EL (cell line): ENCODE measurements at places on chromosomes 1 and 21.

DNA sequence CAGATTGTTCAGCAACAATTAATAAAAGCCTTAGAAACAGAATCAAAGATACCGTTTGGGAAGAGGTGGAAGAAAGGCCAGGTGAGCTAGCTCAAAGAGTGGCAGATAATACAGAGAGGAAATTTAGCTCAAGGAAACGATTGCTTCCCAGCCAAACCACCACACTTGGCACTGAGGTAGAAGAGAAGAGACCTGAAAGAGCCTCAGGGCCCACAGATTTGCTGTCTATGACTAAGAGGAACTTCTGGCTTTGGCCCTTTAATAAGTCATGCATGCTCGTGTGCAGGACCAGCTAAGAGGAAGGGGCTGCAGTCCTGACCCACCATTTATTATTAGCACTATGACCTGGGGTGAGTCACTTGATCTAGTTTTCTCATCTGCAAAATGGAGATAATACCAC is 72.8 kb upstream of the BCL10 start:
- DNase-seq, result no peak

- no peak for DNase-seq
Measured at GRCh38 chr1:38244218-38244845, 197.7 kb upstream of the POU3F1 start.

DNA sequence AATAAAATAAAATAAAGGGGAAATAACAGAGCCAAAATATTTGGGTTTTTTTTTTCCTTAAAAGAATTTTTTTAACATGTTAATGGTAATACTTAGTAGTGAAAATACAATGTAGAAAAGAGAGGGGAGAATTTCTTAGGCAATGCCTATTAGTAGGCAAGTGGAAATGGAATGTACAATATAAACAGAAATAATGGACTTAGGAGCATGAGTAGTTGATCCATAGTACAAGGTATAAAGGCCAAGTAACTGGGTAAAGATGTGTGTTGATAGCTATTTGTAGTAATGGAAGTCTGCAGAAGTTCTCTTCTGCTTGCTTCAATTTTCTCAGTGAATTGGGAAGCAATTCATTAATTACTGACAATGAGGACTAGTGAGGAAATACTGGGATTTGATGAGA is 34.4 kb downstream of the TESK2 start:
- DNase-seq, result no peak

- DNase-seq, result peak; percentile 82
Measured at GRCh38 chr1:150619576-150620509, 9.6 kb downstream of the ENSA start.

DNA sequence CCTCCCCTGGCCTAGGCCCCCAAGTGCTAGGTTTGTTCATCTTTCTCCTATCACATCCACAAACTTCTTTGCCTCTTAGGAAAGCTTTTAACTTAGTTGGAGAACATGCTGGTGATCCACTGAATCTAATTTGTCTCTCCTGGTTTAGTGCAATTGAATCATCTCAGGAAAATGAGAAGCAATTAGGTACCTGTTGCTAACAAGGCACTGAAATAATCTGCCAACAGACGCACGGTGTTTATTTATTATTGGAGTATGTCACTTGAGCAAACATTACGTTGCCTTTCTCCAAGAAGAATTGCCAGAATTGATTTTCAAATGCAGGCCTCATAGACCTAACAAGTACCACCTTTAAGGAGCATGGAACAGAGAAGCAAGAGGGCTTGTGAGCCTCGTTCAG is 309.4 kb downstream of the NFIA start:
- DNase-seq, result no peak

GRCh38 chr1:181141431-181141910 is 53.0 kb downstream of the IER5 start:
- DNase-seq, result peak; percentile 96

- no peak for DNase-seq
Measured at GRCh38 chr21:42570841-42571387, 57.3 kb downstream of the SLC37A1 start.

GRCh38 chr1:192860478-192861185 is 51.8 kb downstream of the RGS2 start:
- no peak for DNase-seq

DNA sequence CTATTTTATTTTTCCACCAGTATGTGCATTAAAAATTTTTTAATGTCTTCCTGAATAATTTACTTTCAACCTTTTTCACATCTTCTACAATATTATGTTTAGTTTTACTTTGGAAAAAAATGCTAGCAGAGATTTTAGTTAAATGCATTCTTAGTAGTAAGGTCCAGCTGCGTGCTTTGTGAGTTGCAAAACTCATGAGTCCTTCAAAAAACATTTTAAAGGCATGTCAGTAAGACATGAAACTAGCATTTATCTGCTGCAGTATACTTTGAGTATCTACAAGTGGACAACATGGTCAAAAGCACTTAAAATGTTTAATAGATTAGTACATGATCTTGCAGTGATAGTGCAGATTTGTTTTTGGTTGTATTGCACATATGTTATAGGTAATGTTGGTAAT is 139.0 kb downstream of the HS2ST1 start:
- no peak for DNase-seq

DNA sequence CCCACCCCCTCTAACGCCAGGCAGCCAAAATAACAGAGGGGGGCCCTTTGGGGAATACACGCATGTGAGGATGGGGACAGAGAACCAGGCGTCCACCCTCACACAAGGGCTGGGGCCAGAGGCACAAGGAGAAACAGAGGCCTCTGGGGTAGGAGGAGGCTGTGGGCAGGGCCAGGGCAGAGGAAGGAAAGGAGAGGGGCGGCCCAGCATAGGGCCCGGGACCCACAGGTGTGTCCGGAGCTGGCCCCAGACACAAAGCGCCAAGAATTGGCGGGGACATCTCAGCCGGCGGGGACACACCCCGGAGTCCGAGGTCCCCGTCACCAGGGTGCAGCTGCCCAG is 6.7 kb downstream of the PLEKHG5 start:
- DNase-seq, result no peak

DNA sequence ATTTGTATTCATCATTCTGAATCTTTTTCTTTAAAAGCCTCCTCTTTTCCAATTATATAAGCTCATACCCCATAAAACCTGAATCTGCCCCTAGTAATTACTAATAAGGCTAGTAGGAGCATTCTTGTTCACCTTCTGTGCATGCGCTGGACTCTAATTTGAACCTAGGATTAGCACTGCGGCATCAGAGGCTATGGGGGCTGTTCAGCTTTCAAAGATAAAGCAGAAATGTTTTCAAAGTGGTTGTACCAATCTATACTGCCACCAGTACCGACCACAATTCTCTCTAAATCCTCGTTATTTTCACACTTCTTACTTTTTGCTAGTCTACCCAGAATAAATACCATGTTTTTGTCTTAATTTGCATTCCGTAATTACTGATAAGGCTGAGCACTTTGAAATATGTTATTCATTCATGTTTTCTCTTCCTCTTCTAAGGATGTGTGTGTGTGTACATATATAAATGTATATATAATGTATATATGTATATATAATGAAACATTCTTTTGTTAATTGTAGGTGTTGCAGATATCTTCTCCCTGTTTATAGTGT is 1.6 kb upstream of the DDX59 start:
- no peak for DNase-seq

GRCh38 chr1:232423591-232423990 is 206.3 kb downstream of the SIPA1L2 start:
- no peak for DNase-seq

DNA sequence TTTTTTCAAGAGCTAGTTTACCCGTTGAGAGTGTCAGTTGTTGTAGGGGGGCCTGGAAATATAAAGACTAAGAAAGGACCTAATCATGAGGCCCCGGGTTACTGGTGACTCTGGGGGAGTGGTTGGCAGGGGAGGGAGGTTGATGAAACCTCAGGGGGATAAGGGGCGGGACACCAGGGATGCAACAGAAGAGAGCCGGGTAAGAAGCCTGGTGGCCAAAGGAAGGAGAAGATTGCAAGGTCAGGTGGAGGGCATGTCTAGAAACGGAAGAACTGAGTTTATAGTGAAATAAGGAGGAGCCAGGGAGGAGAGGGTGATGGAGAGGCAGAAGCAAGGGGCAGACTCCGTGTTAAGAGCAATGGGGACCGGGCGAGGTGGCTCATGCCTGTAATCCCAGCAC is 12.5 kb upstream of the SPOCD1 start:
- no peak for DNase-seq

DNA sequence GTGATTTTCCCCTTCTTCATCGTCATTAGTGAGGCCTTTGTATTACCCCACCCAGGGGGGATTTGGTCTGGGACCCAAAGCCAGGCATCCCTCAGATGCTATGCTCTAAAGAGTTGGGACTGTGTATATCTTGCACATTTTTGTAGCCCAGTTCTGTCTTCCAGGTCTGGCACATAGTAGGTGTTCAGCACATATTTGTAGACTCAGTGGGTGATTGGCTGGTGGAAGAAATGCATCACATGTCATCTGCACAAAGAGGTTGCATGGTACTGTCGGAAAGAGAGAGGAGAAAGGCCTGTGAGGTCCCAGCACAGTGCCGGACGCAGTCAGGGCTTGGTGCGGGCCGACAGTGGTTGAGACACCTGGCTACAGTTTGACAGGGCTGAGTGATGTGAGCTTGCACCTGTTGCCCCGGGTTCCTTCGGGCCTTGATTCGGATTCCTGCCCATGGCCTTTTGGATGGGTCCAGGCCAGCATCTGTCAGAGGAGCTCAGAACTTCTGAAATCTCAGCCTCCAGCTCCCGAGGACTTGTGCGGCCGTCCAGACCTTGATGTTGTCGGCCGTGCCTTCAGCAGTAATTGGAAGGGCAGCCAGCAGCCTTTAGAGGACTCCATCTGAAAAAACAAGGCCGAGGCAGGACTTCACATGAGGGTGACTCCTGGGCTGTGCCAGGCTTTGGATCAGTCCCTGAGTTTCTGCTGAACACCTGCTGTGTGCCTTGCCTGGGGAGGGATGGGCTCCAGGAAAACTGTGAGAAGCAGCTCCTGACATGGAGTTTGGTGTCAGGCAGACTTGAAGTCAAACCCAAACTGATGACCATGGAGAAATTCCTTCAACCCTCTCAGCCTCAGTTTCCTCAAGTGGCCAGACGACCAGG is 40.9 kb upstream of the PADI1 start:
- DNase-seq, result no peak

GRCh38 chr21:31347435-31348032 is 3.5 kb upstream of the TIAM1 start:
- no peak for DNase-seq

GRCh38 chr1:228960705-228961104 is 225.4 kb downstream of the RHOU start:
- no peak for DNase-seq

DNA sequence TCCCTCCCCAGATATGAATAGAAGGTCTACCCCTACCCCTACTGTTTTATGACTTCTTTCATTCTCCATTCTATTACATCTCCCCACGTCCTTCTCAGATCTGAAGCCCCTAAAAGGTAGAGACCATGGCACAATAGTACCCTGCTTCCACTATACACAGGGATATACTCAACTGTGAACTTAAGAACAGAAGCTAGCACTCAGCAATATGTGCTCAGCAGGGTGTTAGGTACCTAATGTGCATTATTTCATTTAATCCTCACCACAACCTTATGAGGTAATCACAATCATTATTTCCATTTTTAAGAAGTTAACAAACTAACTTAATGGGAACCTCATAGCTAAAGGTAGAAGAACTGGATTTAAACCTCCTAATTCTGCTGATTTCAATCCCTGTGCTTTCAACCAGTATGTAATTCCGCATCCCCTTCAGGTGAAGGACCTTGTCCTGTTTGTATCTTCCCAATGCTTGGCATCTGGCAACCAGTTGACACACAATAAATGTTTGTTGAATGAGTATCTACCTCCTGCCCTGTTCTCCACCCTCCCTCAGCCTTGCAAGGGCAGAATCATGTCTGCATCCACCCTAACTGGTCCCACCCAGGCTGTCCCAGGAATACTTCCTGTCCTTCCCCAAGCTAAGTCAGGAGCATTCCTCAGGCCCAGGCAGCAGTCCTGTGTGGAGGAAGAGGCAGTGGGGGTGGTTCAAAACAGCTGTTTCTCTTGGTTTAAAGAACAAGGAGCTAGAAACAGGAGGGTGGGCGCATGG is 6.5 kb downstream of the DENND2D start:
- peak; percentile 44 for DNase-seq

DNA sequence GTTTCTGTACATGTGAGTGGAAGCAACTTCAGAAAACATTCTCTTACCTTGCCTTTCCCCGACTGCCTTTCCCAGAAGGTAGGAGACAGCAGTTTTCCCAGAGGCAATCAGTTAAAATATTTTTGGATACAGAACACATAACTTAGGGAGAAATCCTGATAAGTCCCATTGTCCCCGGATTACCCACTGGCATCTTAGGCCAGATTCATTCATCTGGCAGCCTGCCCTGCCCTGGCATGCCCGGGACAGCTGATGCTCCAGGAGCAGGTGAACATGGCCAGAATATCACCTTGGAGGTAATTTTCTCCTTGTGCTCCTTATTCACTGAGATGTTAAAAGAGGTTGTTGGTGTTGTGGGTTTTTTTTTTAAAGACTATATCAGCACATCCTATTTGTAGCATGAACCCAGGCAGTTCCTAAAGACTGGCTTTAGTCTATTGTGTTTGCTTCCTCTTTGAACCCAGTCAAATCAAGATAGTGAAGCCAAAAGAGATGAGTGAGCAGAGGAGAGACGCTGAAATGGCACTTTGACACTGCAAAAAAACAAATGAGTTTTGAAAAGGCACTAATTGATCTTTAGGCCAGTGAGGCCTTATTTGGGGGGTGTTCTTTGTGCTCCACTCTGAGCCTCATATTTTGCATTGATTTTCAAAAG is 139.6 kb downstream of the PLPP3 start:
- DNase-seq, result no peak

DNA sequence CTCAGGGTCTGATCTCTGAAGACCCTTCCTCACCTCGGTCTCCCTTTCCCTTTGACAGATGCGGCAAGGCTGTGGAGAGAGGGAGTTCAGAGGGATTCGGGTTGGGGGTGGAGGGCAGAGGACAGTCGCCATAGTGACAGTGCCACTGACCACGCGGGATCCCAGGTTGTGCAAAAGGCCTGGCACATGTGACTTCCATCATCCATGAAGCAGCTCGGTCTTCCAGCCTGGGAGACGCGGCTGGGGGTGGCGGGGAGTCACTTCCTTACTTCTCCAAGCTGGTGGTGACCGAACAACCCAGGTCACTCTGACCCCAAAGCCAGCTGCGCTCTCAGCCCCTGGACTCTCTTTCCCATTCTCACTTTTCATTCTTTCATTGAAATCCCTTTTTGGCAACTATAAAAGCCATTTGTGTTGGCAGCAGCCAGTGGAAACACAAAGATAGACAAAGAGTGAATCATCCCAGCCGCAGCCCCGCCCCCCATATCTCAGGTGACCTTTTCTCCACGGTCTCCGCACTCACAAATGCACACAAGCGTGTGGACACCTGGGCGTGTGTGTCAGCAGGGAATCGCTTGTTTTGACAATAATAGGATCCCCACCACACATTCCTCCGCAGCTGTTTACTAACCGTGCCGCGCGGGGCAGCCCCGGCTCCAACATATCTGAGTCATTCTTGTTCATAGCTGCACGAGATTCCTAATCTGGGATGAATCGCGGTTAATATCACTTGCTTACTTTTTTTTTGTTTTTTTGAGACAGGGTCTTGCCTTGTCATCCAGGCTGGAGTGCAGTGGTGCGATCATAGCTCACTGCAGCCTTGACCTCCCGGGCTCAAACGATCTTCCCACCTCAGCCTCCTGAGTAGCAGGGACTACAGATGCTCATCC is 68.3 kb downstream of the DHRS3 start:
- peak; percentile 87 for DNase-seq
